ENCODE measurements at places on chromosomes 11 and 22.

DNA sequence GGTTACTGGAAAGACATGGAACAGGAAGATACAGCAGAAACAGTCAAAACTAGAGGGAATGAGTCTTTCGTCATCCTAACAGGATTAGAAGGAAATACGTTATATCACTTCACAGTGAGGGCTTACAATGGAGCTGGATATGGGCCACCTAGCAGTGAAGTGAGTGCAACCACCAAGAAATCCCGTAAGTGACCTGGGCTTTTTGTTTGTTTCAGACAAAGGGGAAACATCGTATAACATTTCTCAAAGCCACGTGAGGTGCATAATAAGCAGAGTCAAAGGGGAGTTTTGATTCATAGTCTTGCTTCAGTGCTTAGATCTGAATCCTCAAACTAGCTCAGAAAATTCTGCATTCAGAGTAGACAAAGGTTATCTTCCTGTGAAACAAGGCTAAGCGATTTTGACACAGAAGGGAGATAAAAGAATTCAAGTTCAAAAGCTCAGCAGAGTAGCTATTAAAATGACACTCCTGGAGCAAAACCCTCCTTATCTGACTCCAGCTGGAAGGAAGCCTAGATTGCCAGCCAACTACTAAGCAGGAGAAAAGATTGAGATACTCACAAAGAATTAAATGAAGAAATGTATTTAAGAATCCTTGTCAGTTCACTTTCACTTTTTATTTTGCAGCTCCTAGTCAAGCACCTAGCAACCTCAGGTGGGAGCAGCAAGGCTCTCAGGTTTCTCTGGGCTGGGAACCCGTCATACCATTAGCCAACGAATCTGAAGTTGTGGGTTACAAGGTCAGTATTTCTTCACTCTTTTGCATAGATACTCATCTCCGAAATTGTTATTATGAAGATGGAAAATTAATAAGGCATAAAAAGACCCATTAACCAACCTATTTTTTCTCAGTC is 346.4 kb upstream of the ARHGAP42 start:
- no peak for DNase-seq

- DNase-seq: no peak
Measured at GRCh38 chr11:79174045-79175008, 266.5 kb downstream of the TENM4 start.

- DNase-seq: no peak
Measured at GRCh38 chr11:121716060-121716459, 263.3 kb upstream of the SORL1-AS1 start.

- no peak for DNase-seq
Measured at GRCh38 chr11:108122166-108122628, 830 bp downstream of the ACAT1 start.

GRCh38 chr22:18068381-18068988 is 9.3 kb upstream of the PEX26 start:
- no peak for DNase-seq

DNA sequence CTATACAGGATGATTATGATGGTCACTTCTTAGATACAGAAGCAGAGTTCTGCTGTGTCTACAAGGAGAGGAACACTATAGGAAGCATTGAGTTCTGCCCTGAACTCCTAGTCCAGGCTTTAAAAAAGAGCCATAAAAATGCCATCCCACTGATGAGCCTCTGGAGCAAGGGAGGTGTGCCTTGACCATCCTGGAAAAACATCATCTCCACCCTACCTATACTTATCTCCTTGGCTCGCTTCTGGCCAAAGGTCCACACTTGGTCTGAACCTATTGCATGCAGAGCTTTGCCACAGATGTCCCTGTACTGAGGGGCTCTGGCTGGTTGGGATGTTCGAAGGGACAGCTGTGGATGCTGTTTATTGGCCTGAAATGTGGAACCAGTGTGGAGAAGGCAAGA is 4.3 kb upstream of the PEX26 start:
- DNase-seq: no peak

- DNase-seq: no peak
Measured at GRCh38 chr11:68501813-68502212, 41.3 kb downstream of the PPP6R3 start.

- DNase-seq: no peak
Measured at GRCh38 chr11:31808721-31809540, 2.2 kb downstream of the PAX6 start.

GRCh38 chr11:114483929-114484328 is 44.7 kb downstream of the REXO2 start:
- no peak for DNase-seq

- DNase-seq: no peak
Measured at GRCh38 chr22:19355413-19356157, 64.1 kb upstream of the CLTCL1 start.

Measured in WERI-Rb-1 (cell line).